ENCODE measurements at places on chromosomes 2 and 18.

DNA sequence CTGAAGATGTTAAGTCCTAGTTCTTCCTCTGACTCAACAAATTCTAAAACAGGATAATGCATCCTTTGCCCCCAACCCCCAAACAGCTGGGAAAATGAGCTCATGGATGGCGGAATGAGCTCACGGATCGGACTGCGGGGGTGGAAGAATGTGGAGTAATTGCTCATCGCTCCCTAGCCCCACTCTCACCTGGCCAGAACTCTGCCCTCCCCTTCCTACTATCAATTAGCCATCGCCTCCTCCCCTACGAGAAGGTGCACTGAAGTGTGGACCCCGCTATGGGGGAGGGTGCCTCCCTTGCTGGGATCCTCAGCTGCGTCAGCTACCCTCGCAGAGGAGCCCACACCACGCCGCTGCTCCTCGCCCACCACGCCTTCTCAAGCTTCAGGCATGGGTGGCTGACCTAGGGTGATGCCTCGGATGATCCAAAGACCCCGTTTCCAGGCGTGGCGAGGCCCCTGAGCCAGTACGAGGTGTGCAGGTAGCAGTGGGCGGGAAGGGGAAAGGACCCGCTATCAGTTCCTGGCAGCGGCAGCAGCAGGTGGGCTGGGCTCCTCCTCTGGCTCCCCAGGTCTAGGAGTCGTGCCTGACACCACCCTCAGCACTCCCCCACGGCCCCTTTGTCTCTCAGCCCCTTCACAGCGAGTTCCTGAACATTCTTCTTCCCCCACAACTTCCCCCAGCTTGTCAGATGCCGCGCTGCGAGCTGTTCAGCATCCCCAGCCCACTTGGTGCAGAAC is 82.1 kb upstream of the POMC start:
- DNase-seq: no peak

GRCh38 chr2:71531522-71532047 is 78.2 kb downstream of the DYSF start:
- no peak for DNase-seq

DNA sequence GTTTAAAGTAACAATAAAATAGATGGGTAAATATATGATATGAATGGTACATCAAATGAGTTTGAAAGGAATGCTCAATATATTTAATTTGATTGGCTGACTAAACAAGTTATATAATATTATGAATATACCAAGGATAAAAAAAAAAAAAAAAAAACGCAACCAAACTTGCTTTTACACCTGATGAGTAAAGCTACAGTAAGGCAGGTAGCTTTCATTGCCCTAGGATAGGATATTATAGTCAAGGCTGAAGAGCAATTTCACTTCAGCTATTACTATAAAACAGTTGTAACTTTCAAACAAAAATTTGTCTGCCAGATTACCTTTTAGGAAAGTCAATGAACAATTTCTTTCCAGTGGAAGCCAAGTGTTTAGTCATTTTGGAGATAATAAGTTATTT is 56.8 kb upstream of the PEX13 start:
- DNase-seq: no peak

- no peak for DNase-seq
These were observed 54.3 kb downstream of the VSNL1 start for GRCh38 chr2:17594533-17595401.

DNA sequence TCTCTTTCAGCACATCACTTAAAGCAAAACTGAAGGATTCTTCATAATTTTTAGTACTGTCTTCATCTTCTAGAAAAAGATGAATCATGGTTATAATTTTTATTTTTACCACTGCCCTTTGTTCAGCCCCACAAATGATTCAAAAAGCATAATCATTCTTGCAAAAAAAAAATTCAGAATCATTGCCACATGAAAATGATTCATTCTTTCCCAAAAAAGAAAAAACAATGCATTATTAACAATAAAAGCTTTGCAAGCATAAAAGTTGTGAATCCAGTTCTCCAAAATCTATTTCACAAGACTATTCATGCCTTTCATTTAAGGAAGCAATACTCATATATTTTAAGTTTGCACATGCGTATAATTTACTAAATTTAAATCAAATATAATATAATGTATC is 204.8 kb downstream of the RBM43 start:
- DNase-seq: no peak

GRCh38 chr18:39318462-39318861 is 1752.9 kb upstream of the CELF4 start:
- DNase-seq: no peak

- DNase-seq: no peak
These were observed 84.5 kb downstream of the MSH2 start for GRCh38 chr2:47487498-47487875.

- DNase-seq: no peak
These were observed 260.4 kb downstream of the MREG start for GRCh38 chr2:215752991-215753390.

GRCh38 chr2:1685078-1685956 is 59.0 kb downstream of the PXDN start:
- no peak for DNase-seq

GRCh38 chr2:130380096-130380934 is 24.5 kb downstream of the PTPN18 start:
- no peak for DNase-seq

DNA sequence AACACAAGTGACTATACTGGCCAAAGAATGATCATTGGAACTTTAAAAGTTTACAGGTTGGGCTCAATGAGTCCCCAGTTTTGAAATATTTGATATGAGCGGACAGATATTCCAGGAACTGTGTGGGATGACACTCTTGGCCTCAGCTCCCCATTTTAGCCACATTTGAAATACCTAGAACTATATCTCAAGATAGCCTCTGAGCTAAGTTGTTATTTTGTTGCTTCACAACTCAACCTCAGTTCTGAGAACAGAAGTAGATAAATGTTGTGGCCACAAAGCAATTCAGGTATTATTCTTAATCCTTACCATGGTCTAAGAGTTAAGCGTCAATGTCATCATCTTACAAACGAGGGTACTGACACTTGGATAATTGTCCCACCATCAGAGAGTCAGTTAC is 172.2 kb upstream of the SETBP1 start:
- DNase-seq: no peak

DNA sequence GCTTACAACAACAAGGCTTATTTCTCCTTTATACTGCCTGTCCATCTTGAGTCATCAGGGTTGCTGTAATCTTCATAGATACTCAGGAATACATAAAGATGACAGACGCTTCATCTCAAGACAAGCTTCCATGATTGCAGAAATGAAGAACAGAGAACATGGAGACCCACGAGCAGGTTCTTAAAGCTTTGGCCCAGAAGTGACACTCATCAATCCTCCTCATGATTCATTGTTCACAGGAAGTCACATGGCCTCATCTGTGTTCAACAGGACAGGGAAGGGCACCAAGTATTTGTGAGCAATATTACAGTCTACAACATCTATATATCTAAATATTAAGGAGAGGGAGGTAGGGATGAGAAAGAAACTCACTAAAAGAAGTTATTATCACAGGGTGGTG is 36.5 kb upstream of the PGAP1 start:
- no peak for DNase-seq

DNA sequence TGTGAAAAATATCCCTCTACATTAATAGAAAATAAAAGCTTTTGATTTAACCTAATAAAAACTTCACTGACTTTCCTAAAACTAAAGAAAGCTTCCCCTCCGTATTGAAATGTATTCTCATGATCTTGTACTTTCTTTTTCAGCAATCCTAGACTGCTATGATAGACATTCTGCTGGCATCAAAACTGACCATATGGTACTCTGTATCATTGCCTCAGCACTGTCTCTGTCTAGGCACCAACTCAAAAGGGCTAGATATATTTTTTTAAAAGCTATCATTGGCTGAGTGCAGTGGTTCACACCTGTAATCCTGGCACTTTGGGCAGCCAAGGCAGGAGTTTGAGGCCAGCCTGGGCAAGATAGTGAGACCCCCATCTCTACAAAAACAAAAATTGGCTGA is 32.9 kb downstream of the CDKL4 start:
- no peak for DNase-seq

GRCh38 chr2:215811409-215812345 is 201.7 kb downstream of the MREG start:
- DNase-seq: no peak

DNA sequence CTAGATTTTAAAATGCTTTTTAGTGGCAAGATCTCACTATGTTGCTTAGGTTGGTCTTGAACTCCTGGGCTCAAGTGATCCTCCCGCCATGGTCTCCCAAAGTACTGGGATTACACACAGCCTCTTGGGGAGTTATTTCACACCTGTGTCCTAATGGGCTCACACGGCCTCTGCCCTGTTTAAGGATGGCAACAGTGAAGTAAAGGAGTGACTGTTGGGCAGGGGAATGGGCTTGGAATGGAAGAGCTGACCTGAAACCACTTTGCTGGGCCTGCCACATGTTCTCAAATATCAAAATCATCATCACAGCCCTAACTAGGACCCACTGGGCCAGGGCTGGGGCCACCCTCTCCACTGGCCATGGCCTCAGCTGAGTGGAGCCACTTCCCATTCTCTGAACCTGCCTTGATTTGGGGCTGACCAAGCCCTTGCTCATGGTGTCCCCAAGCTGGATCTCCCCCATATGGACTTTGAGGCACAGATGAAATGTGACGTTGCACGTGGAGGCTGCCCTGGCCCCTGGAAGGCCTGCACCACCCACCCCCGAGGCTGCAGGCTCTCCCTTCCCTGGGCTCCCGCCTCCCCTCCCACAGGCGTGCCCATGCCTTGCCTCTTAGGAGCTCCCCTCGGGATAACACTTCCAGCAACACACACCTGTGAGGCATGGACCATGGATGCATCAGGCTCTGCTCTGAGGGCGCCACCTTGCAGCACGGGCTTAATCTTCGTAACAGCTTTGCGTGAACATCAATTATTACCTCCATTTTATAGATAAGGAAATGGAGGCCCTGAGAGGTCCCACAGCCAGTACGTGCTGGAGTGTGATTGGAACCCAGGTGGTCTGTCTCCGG is 71.8 kb upstream of the SMAD7 start:
- no peak for DNase-seq

- DNase-seq: peak; percentile 56
These were observed 3.0 kb downstream of the NRBP1 start for GRCh38 chr2:27431395-27431794.

DNA sequence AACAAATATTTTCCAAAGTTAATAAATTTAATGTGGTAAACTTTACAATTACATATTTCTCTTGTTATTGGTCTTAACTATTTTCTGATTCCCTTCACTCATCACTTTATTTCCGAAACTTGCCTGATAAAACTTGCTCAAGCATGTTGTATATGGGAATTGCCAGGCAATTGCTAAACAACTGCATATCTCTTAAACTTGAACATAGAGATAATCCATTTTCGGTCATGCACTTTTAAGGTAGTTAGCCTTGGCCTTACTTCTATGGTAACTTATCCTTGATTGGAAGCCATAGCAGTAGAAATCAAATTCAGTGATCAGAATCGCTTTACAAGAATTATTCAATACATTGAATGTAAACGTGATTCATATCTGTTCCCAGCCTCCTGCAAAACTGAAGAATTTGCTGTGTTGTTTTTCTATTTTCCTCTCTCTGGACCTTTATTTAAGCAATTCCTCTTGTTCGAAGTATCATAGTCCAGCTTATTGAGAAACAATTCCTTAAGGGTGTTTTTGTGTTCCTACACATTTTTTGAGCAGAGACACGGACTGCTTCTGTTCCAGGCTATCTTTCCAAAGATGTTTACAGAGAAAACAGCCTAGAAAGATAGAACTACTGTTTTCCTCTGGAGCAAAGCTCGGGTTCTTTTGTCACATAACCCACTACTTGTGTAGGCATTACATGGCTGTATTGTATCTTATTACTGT is 674.3 kb downstream of the IRS1 start:
- DNase-seq: no peak

DNA sequence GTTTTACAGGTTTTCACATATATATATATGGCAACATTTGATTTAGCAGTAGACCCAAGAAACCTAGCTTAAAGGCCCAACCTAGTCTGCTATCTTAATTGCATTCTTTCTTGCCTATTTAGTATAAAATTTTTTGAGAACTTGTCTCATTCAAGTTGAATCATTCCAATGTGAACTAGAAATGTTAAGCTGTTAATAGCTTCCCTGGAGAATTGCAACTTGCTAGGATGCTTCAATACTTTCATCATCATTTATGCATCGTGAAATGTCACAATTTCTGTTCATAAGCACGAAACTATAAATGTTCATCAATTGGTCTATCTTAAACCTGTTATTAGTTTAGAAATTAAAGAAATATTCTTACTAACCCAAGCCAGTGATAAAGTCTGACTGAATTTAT is 217.6 kb downstream of the BABAM2 start:
- DNase-seq: no peak

DNA sequence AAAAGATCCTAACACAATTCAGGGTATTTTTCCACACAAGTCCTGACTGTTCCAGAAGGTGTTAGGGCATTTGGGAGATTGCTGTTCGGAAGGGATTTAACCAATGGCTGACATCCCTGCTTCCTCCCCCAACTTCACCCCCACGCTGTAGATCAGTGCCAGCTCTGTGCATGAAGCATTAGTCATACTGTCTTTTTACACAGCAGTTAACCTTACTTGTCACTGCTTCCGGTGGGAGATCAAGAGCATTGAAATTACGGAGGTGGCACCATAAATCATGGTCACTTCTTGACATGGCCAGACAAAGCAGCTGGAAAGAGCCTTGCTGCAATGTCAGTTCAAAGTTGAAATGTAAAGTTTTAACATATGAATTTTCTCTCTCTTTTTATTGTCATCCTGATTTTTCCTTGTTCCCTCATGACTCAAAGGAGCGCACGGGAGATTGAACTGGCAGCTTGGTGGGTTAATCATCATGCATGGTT is 70.2 kb downstream of the HRH4 start:
- no peak for DNase-seq

- no peak for DNase-seq
These were observed 90.0 kb upstream of the SLC14A2 start for GRCh38 chr18:45525301-45525700.

GRCh38 chr18:45625596-45625995 is 10.3 kb downstream of the SLC14A2 start:
- DNase-seq: no peak

GRCh38 chr2:26483957-26484565 is 6.1 kb upstream of the OTOF start:
- no peak for DNase-seq

- DNase-seq: no peak
These were observed 997.9 kb upstream of the CELF4 start for GRCh38 chr18:38563396-38563980.
